ENCODE measurements at places on chromosomes 1 and 21. TPM values are rescaled to one million over a fixed set of nuclear protein-coding genes. Genes with fewer than 3 reads are reported as not detected.

DNA sequence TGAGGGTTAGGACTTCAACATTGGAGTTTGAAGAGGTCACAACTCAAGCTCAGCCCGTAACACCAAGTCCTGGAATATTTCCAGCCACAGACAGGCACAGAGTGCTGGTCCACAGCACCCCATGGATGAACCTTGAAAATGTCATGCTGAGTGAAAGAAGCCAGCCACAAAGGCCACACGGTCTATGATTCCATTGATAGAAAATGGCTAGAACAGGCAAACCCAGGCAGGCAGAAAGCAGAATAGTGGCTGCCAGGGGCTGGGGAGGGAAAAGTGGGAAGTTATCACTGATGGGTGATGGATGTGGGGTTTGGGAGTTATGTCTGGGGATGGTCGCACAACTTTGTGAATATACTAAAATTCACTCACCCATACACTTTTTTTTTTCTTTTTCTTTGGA lies 21.3 kb downstream of the MX1 start:
- no peak overlapping the region for H3K4me3 ChIP-seq
- H3K4me1 ChIP-seq, result no peaks in the 10 kb centered on the region
- H3K36me3 ChIP-seq, result no peaks in the 10 kb centered on the region
- DNase-seq, result no peak

DNA sequence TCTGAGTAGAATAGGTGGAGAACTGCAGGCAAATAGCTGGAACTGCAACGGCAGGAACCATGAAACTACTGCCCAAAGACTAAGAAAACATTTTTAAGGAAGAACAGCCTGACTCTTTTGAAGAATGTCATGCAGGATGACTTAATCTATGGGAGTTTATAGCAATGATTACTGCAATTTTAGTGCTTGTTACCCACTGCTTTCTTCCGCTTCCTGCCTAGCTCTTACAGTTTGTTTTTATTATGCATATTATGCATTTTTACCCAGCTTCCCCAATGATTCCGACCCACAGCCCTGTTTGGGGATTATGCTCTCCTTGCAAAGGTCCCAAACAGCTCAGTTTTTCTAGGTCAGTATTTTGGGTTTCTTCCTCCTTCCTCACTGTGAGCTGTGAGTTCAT lies 71.2 kb downstream of the PCNX2 start:
- no peak overlapping the region for H3K4me3 ChIP-seq
- no peak overlapping the region for H3K27ac ChIP-seq
- DNase-seq, result no peak
- H3K27me3 ChIP-seq, result no peaks in the 10 kb centered on the region

DNA sequence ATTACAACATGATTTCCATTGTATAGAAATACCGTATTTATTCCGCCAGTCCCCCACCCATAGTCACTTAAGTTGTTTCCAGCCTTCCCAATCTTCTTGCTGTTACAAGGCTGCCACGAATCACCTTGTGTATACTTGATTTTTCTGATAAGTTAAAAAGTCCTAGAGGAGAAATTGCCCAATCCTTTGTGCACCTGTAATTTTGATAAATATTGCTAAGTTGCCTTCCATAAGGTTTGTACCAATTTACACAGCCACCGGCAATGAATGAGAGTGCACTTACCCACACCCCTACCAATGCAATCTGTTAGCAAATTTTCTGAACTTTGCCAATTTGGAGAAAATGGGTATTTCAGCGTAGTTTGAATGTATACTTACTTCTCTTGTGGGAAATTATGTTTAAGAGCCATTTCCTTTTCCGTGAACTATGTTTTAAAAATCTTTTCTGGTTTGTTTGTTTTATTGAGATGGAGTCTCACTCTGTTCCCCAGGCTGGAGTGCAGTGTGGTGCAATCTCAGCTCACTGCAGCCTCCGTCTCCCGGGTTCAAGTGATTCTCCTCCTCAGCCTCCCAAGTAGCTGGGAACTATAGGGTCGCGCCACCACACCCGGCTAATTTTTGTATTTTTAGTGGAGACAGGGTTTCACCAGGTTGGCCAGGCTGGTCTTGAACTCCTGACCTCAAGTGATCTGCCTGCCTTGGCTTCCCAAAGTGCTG lies 87.4 kb downstream of the DHRS3 start:
- H3K4me1 ChIP-seq, result peaks cover 21% of the 10 kb centered on the region
- H3K27ac ChIP-seq, result peak overlapping the region; percentile 41
- H3K4me3 ChIP-seq, result no peak overlapping the region
- no peaks in the 10 kb centered on the region for H3K36me3 ChIP-seq

- no peaks in the 10 kb centered on the region for H3K27me3 ChIP-seq
- no peak for DNase-seq
- H3K4me1 ChIP-seq, result peaks cover 2% of the 10 kb centered on the region
- H3K4me3 ChIP-seq, result no peak overlapping the region
- H3K27ac ChIP-seq, result no peak overlapping the region
Measured at GRCh38 chr1:155472491-155473083, 90.0 kb downstream of the ASH1L start.

GRCh38 chr21:36980280-36981048 lies 14.0 kb upstream of the HLCS start:
- peak overlapping the region; percentile 39 for H3K4me3 ChIP-seq
- no peaks in the 10 kb centered on the region for H3K36me3 ChIP-seq
- H3K27ac ChIP-seq, result no peak overlapping the region
- DNase-seq, result peak; percentile 85
- H3K27me3 ChIP-seq, result no peaks in the 10 kb centered on the region
- H3K4me1 ChIP-seq, result peaks cover 13% of the 10 kb centered on the region

DNA sequence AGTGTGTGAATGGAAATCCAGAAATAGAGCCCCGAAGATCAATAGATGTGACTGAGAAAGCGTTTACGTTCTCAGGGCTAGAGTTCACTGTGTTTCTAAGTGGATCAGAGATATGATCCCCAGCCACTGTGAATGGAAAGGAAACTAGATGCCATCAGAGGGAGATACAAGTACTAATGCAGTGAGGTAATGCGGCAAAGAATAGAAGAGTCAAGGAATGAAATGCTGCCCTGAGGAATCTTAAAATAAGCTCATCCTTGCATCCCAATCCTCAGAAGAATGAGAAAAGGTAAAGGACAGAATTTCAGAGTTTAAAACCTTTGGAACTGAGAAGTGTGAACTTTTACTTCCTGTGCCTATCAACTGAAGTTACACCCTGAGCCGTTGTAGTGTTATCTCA lies 165.5 kb upstream of the ESRRG start:
- no peak overlapping the region for H3K4me3 ChIP-seq
- H3K4me1 ChIP-seq, result no peaks in the 10 kb centered on the region

DNA sequence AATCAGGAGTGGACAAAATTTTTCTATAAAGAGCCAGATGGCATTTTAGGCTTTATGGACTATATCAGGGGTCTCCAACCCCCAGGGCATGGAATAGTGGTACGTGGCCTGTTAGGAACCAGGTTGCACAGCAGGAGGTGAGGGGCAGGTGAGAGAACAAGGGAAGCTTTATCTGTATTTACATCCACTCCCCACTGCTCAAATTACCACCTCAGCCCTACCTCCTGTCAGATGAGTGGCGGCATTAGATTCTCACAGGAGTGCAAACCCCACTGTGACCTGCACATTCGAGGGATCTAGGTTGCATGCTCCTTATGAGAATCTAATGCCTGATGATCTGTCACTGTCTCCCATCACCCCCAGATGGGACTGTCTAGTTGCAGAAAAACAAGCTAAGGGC lies 13.9 kb downstream of the PHTF1 start:
- DNase-seq, result no peak
- no peaks in the 10 kb centered on the region for H3K36me3 ChIP-seq
- H3K4me3 ChIP-seq, result no peak overlapping the region
- H3K4me1 ChIP-seq, result no peaks in the 10 kb centered on the region
- no peaks in the 10 kb centered on the region for H3K27me3 ChIP-seq
- H3K27ac ChIP-seq, result no peak overlapping the region

DNA sequence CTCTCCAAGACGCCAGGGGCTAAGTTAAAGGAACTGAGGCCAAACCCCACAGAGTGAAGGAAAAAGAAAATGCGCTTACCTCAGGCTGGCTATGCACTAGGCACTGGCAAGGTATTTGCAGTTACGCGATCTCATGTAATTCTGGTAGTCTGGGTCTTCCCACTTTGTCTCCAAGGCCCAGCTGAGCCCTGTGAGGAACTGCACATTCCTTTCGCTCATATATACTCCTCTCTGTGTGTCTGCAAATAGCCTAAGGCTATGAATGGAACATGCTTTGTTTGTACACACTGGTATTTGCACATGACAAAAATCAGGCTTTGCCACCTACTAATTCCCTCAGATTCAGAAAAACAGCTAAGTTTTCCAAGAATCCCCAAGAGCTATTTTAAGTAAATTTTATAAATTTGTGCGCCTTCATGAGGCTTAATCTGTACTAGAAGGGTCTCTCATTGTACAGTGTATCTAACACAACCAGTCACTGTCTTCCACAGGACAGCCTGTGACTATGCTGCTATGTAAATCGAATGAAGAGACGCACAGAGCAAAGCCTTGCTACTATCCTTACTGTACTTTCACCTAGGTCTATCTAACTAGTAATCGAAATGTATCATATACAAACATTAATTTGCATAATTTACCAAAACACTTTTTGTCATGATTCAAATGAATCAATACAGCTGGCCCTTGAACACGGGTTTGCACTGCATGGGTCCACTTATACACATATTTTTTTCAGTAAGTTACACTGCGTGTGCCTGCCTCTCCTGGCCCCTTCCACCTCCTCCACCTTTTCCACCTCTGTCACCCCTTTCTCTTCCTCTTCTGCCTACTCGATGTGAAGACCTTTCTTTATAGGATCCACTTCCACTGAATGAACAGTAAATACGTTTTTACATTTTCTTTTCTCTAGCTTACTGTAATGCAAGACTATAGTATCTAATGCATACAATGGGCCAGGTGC lies 87.0 kb downstream of the SIPA1L2 start:
- H3K27ac ChIP-seq, result no peak overlapping the region
- H3K36me3 ChIP-seq, result no peaks in the 10 kb centered on the region
- no peak overlapping the region for H3K4me3 ChIP-seq

GRCh38 chr1:166905900-166906299 lies 29.8 kb upstream of the TADA1 start:
- H3K27ac ChIP-seq, result no peak overlapping the region
- H3K4me3 ChIP-seq, result no peak overlapping the region
- H3K4me1 ChIP-seq, result no peaks in the 10 kb centered on the region

DNA sequence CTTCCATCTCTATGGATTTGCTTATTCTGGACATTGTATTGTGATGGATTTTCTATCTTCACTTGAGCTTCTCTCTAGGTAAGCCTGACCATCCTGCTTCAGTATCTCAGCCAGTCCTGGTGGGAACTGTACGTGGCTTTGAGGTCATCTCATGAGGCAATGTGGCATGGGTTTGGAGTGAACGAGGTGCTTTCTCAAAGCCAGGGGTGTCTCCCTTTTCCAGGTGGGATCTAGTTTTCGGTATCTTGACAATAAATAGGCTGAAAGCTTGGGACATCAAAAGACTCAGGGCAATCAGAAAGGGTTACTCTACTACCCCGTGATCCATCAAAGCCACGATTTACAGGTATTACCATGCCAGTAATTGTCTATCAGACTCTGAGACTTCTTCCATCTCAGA lies 40.8 kb downstream of the AZIN2 start:
- no peak overlapping the region for H3K4me3 ChIP-seq
- no peak for DNase-seq
- H3K4me1 ChIP-seq, result no peaks in the 10 kb centered on the region
- H3K36me3 ChIP-seq, result no peaks in the 10 kb centered on the region
- H3K27ac ChIP-seq, result no peak overlapping the region
- no peaks in the 10 kb centered on the region for H3K27me3 ChIP-seq

GRCh38 chr1:23807453-23807852 lies 6.9 kb upstream of the GALE start:
- no peaks in the 10 kb centered on the region for H3K4me1 ChIP-seq
- no peak for DNase-seq
- H3K27ac ChIP-seq, result no peak overlapping the region
- H3K4me3 ChIP-seq, result no peak overlapping the region
- H3K36me3 ChIP-seq, result no peaks in the 10 kb centered on the region

GRCh38 chr1:171902527-171902926 lies 61.2 kb downstream of the DNM3 start:
- no peak overlapping the region for H3K27ac ChIP-seq
- H3K4me3 ChIP-seq, result no peak overlapping the region
- no peaks in the 10 kb centered on the region for H3K36me3 ChIP-seq
- H3K4me1 ChIP-seq, result no peaks in the 10 kb centered on the region

- H3K36me3 ChIP-seq, result no peaks in the 10 kb centered on the region
- no peaks in the 10 kb centered on the region for H3K4me1 ChIP-seq
- H3K4me3 ChIP-seq, result no peak overlapping the region
- DNase-seq, result no peak
- no peaks in the 10 kb centered on the region for H3K27me3 ChIP-seq
Measured at GRCh38 chr1:78210175-78210574, 164.4 kb downstream of the GIPC2 start.

- H3K4me1 ChIP-seq, result no peaks in the 10 kb centered on the region
- no peak for DNase-seq
- H3K36me3 ChIP-seq, result no peaks in the 10 kb centered on the region
- no peak overlapping the region for H3K4me3 ChIP-seq
Measured at GRCh38 chr1:208950206-208950605, 633.3 kb upstream of the CAMK1G start.

DNA sequence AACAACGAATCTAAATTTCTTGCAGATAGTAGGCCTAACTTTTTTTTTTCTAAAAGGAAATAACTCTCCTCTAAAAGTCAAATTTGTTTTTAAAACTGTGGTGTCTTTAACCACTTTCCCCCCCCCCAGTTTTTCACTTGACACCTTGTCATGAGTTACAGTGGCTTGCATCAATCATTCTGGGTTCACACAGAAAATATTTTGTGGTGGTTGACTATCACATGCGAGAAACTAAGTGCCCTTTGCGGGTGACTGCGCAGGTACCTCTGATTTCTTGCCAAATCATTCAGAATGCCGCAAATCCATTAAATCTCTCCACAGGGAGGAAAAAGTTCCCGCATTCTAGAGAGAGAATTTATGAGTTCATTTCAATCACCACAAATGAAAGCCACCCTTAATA lies 23.8 kb upstream of the SAMSN1 start:
- H3K4me1 ChIP-seq, result peaks cover 40% of the 10 kb centered on the region
- no peak overlapping the region for H3K27ac ChIP-seq
- no peak for DNase-seq

DNA sequence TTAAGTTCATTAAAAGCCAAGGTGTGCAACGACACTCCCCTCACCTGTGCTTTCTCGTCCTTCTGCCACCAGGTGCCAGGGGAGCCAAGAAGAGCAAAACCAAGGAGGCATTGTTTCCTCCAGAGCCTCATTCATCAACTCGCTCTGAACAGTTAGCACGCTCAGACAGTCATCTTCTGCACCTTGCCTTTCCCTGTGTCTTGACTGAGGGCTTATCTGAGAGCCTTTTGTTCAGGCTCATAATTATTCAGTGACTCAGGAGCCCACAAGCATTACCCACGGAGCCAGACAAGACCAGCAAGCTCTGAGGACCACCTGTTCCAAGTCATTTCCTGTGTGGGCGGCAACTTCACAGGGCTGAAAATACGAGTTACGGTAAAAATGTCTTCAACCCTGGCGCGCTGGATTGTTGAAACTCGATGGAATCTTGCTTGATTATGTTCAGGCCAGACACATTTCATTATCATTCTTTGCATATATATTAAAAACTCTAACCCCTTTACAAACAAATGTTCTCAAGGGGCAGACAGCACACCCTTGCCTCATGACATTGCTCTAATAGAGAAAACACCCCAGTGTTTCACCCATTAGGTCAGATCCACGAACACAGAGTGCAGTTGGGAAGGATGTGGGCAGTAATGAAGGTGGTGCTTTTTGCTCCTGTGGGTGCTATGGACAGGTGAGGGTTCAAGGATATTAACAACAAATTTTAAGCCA lies 89.7 kb upstream of the RUNX1 start:
- no peak overlapping the region for H3K27ac ChIP-seq
- H3K27me3 ChIP-seq, result no peaks in the 10 kb centered on the region
- no peak for DNase-seq
- no peaks in the 10 kb centered on the region for H3K4me1 ChIP-seq

The CR1L gene
- 0.70 TPM for total RNA-seq

The SHISA4 gene
- 12.7 TPM for total RNA-seq

The FAM177B gene
- total RNA-seq, result not detected

The KCNK1 gene
- 16.3 TPM for total RNA-seq

The LAD1 gene
- total RNA-seq, result 37.6 TPM

The PROX1 gene
- total RNA-seq, result 15.3 TPM

Data from left lung (tissue), 14 donors.